Eye (tissue), 1 donor: ENCODE measurements at places on chromosomes 1 and 21.

DNA sequence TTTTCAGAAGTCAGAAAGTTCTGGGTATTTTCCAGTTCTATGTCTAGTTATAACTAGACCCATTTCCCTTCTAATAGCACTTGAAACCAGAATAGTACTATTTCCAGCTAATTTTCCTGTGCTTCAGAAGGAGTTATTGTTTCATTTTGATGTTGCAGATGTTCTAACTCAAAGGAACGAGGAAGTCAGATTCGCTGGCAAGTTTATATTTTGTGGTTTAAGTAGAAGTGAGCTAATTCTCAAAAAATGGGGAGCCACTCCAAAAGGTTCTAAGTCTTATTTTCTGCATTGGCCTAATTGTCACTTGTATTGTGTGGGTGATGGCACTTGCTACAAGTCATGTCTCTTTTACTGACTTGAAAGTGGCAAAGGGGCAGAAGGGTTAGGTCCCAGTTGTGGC is 18.1 kb downstream of the CCDC185 start:
- no peak for DNase-seq

- DNase-seq = no peak
Observed at GRCh38 chr1:40014253-40014706, 26.2 kb upstream of the CAP1 start.

DNA sequence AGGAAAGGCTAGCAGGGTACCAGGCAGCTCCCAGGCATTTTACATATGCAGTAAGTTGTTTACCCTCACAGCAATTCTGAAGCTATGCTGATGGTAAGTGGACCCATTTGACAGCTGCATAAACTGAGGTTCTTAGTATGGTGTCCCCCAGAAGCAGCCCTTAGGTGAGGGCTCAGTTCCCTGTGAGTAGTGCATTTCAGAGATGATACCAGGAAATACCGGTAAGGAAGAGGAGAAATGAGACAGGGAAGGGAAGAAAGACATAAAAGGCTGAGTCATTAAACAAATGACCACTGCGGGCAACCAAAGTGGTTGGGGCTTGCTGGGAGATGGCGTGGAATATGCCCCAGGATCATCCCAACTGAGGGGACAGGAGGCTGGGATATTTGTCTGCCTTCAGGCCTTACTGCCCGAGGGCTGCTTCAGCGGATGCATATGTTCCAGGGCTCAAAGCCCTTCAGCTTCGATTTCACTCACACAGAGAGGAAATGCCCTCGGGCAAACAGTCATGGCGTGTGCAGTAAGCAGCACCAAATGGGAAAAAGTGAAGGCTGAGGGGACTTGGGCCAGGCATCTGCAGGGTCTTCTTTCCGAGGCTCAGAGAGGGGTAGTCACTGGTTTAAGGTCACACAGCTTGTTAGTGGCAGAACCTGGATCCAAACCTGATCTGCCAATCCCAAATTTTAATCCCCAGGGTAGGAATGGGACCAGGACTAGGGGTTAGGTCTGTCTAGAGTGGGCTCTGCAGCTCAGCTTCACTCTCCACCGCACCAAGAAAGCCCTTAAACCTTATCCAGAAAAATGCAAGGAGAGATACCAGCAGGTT is 133.7 kb upstream of the RUNX3 start:
- peak; percentile 57 for DNase-seq

DNA sequence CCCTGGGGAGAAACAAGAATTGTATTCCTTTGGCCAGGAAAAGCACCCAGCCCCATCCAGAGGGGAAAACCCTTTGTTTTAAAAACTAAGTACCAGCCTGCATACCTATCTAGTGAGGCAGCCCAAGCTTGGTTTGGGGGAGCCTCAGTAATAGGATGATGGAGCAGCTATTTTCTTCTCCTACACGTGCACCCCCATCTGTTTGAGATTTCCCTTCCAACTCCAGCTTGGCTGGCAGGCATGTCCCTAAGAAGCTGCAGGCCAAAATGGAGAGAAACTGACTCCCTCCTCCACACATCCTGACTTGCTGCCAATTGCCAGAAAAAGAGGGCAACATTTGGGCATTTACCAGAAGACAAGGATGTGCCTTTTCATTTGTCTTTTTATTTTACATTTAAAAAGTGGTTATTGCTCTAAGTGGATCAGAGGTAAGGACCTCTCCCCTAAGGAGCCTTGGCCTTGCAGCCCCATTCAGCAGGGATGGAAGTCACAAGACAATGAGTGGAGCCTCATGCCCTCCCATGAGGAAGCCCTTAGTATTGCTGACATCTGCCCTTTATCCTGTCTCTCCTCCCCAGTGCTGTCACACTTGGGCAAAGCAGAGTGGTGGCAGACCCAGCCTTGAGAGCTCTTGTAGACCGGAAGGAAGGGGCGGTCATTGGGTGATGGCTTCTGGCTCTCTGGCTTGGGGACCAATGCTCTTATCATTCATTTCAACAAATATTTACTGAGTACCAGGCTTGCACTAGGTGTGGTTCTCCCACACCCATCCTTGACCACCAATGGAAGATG is 8.6 kb downstream of the FNDC5 start:
- DNase-seq = no peak

DNA sequence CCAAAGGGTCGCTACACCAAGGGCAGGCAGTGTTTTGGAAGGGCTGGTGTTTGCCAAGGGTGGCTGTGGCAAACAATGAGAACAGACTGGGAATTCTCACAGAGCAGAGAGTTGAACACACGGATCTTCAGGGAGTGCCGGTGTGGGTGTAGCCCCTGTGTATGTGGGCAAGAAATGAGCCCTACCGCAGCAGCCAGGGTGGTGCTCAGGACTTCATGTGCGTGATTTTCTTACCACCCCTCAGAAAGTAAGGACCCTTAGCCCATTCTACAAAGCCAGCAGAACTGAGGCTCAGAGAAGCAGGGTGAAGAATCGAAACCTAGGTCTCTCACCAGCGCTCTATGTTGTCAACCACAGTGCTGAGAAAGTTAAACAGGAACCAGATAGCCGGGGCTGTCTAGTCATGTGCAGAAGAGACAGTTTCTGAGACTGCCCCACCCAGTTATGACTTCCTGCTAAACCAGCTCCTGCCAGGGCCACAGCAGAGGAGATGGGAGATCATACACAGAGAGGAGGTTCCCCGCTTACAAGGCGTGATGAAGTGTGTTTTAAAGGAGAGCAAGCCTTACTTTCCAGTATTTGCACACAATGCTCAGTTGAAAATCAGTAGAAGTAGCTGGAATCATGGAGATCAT is 21.9 kb upstream of the MORC3 start:
- DNase-seq = no peak

GRCh38 chr1:32907435-32907834 is 6.2 kb upstream of the TMEM54 start:
- DNase-seq = no peak

GRCh38 chr21:17613242-17613676 is 558 bp upstream of the BTG3 start:
- peak; percentile 89 for DNase-seq
